ENCODE measurements at places on chromosomes 11 and 22.

DNA sequence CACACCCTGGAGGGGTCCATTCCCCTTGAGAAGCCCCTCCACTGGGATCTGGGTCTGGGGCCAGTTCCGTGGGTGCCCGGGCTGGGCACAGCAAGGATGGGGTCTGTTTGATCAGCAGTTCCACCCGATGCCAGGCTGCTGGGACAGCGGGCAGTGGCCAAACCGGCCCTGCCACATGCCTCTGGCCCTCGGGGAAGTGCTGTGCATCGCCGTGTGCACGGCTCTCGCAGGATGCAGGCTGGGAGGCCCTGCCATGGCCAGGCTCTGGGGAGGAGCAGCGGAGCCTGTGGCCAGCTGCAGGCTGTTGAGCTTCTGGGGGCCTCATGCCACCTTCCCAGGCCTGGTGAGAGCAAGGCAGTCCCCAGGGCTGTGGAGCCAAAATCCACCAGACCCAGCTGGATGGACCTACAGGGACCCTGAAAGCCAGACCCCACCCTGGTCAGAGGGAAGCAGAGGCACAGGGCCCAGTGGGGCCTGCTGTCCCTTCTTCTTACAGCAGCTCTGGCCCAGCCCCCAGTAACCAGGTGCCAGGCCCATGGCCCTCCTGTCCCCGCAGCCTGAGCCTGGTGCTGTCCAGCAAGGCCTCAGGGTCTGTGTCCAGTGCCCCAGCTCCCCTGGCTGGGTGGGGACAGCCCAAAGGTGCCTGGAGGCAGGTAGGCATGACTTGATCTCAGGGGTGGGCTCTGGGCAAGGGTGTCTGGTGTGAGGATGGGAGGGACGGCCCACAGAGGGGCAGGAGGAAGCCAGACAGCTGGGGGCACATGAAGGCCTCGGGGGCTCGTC lies 57.3 kb downstream of the WNT7B start:
- no peak for DNase-seq

- DNase-seq: no peak
Measured at GRCh38 chr11:73597336-73597955, 466 bp downstream of the FAM168A start.

DNA sequence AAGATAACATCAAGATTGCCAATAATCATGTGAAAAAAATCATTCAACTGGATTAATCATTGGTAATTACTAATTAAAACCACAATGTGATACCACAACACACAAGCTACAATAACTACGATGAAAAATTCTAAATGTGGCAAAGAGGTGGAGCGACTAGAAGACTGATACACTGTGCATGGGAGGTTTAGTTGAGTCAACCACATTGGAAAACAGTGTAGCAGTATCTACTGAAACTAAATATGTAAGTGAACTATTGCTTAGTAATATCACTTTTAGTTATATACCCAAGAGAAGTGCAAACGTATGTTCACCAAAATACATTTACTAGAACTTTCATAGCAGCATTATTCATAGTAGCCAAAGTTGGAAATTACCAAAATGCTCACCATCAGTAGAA lies 359.9 kb downstream of the ETS1 start:
- no peak for DNase-seq

- no peak for DNase-seq
Measured at GRCh38 chr11:111944139-111944538, 7.0 kb downstream of the DIXDC1 start.

DNA sequence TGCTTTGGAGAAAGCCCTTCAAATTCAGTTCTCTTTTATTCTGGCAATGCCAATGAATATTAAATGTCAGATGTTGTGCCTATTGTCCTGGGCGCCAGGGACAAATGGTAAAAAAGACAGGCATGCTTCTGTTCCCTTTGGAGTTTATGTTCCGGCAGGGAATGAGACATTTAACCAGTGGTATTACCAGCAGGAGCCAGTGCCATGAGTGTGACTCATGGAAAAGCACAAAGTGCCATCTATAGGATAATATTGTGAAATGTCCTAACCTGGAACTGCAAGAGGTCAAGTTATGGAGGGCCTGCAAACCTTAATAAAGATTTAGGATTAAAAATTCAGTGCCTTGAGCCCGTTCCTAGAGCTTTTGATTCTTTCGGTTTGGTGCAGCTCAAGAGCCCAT lies 39.5 kb downstream of the REXO2 start:
- no peak for DNase-seq

DNA sequence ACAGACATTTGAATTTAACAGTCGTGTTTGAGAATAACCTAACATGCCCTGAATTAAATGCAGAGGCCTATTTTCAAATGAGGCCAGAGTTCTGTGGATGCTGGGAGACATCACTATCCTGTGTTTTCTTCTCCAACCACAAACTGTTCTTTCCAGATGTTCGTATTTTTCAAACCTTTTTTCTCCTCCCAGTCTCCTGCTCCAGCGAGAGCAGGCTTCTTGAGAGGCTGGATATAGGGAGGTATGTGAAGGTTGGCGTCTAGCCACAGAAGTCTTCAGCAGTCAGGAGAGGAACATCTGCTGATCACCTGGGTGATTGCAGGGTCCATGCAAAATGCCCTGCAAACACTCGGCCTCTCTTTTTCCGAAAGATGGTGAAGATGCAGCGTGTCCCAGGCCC lies 126.3 kb downstream of the C11orf91 start:
- DNase-seq: no peak

GRCh38 chr11:100780470-100780869 lies 93.4 kb downstream of the ARHGAP42 start:
- DNase-seq: no peak

DNA sequence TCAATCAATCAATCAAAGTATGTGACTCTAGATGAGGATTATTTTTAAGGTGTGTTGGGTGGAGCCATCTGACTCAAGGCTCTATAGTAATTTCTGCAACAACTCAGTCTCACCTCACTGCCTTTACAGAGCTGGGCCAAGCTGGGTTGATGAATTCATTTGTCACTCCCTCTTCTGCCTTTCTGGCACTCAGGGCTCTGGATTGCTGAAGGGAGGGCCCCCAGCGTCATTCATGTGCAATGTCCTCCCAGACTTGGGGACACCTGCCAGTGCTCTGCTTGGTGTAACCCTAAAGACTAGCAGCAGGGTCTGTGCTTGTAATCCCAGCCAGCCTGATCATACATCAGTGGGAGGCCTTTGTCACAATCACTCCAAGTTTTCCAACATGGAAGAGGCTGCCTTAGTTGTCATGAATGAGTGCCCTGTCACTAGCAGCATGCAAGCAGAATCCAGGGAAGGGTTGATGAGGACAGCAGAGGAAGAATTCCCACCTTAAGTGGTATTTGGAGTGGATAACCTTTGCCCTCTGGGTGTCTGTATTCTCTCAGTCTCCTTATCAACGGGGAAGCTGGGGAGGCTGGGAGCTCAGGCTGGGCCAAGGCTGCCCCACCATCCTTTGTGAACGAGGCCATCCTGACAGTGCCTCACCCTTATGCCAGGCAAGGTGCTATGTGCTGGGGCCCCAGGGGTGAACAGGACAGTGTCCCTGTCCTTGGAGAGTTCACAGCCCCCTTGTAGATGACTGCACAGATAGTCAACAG lies 2.0 kb upstream of the TP53I11 start:
- no peak for DNase-seq

DNA sequence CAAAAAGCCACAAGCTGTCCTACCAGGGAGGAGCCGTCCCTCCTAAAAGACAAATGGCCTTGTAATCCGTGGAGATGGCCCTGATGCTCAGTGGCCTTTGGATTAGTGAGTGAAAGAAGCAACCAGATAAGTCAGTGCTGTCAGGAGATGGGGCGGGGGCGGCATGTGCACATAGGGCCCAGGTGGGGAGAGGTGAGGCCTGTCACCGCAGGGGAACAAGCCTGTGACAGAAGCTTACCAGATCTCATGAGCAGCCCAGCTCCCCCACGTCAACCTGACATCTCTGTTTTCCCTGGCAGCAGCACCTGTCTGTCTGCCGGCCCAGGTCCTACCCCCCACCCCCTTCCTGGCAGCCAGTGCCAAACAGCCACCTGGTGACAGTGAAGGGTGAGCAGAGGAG lies 162.6 kb downstream of the BUD13 start:
- DNase-seq: no peak

- no peak for DNase-seq
Measured at GRCh38 chr22:37167981-37168647, 18.4 kb upstream of the IL2RB start.

GRCh38 chr11:2526808-2527381 lies 82.1 kb downstream of the KCNQ1 start:
- DNase-seq: no peak

- no peak for DNase-seq
Measured at GRCh38 chr11:119320776-119321524, 4.0 kb upstream of the MCAM start.

- DNase-seq: no peak
Measured at GRCh38 chr11:132587716-132588115, 944.6 kb downstream of the OPCML start.

GRCh38 chr11:68343761-68344256 lies 31.4 kb downstream of the LRP5 start:
- no peak for DNase-seq

GRCh38 chr11:43756575-43756974 lies 76.0 kb downstream of the HSD17B12 start:
- DNase-seq: no peak

GRCh38 chr11:106691807-106692365 lies 326.4 kb downstream of the GUCY1A2 start:
- DNase-seq: no peak

DNA sequence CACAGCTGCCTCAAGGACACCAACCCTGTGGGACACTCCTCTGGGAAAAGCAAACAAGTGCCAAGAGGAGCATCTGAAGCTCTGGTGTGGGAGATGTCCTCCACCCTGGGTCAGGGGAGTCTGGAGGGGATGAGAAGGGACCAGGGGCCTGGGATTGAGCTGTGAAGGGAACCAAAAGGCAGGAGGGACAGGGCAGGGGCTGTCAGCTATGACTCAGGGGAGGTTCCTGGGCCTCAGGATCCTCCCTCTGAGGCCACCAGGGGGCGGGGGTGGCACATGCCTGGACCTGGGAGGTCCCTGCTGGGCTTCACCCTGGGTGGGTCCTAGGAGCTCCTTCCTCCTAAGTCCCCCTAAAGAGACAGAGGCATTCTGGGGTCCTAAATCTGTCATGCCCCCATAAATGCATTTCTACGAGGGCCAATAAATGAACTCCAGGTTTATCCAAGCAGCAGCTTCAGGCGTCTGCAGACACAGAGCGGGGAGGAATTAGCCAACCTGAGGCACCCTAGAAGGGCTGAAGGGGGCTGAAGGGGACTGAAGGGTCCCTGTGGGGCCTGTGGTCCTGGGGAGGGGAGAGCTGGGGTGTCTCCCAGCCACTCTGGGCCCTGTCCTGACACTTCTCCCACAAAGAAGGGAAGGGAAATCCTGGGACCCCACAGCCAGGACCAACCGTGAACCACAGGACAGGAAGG lies 31.9 kb upstream of the IGLL5 start:
- DNase-seq: no peak

GRCh38 chr11:64084951-64085710 lies 49.4 kb downstream of the FLRT1 start:
- no peak for DNase-seq

DNA sequence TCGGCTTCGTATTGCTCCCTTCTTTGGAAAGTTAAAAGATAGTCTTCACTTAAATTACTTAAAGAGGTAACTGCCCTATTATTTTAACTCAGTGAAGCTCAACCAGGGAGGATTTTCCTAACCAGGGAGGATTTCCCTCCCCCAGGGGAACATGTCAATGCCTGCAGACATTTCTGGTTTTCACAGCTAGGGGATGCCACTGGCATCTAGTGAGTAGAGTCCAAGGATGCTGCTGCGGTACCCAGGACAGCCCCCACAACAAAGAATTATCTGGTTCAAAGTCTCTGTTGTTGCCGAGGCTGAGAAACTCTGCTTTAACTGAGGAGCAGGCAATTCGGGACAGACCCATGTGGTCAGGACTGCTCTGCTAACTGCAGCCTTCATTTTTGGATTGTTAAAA lies 82.2 kb downstream of the DEPDC5 start:
- DNase-seq: no peak

DNA sequence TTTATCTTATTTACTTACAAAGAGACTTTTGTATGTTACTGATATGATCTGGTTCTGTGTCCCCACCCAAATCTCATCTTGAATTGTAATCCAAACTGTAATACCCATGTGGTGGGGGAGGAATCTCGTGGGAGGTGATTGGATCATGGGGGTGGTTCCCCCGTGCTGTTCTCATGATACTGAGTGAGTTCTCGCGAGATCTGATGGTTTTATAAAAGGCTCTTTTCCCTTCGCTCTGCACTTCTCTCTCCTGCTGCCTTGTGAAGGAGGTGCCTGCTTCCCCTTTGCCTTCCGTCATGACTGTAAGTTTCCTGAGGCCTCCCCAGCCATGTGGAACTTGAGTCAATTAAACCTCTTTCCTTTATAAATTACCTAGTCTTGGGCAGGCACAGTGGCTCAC lies 42.4 kb upstream of the WNT7B start:
- DNase-seq: no peak

GRCh38 chr11:36186340-36187175 lies 102.7 kb downstream of the COMMD9 start:
- no peak for DNase-seq

DNA sequence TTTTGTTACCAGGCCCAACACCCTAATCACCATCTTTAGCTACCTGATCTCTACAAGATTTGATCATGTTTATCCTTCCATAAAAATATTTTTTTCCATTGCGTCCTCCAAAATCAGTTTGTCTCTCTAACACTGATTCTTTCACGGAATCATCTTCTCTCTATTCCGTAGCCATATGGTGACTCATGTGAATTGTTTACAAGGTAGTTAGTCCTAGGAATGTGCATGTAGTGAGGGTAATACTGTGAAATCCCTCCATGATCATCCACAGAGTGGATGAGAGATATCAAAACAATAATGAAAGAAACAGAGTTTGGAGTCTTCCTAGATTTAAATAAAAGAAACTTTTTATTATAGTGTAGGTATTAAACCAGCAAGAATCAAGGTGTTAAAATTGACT lies 230.2 kb downstream of the METTL15 start:
- no peak for DNase-seq

GRCh38 chr11:12249590-12250260 lies 127.6 kb upstream of the PARVA start:
- DNase-seq: no peak

GRCh38 chr11:65856689-65857499 lies 1.1 kb downstream of the CFL1 start:
- DNase-seq: peak; percentile 70

- peak; percentile 61 for DNase-seq
Measured at GRCh38 chr11:8263769-8264410, at the start of gene LMO1. Gene LMO1, minus strand, starts transcription at chr11:8263878. Its CDS starts 516 bp downstream, at chr11:8263362.

DNA sequence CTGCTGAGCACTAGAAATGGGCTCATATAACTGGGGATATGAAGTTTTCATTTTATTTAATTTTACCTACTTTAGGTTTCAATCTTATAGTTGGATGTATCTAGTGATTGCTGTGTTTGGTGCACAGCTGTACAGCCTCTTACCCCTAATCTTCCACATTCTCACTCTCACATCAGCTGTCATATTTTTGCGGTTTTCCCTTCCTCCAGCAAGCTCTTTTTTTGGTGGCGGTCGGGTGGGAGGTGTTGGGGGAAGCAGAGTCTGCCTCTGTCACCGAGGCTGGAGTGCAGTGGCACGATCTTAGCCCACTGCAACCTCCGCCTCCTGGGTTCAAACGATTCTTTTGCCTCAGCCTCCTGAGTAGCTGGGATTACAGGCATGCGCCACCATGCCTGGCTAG lies 445.1 kb upstream of the ISX start:
- no peak for DNase-seq

GRCh38 chr11:134607963-134608750 lies 196.1 kb upstream of the B3GAT1 start:
- DNase-seq: no peak

GRCh38 chr11:123718063-123718462 lies 23.4 kb downstream of the ZNF202 start:
- DNase-seq: no peak
